Fibroblast of the conjunctiva (primary cell): ENCODE measurements at places on chromosomes 1 and 21.

- no peak for DNase-seq
Observed at GRCh38 chr1:147824001-147824400, 63.6 kb upstream of the GJA5 start.

DNA sequence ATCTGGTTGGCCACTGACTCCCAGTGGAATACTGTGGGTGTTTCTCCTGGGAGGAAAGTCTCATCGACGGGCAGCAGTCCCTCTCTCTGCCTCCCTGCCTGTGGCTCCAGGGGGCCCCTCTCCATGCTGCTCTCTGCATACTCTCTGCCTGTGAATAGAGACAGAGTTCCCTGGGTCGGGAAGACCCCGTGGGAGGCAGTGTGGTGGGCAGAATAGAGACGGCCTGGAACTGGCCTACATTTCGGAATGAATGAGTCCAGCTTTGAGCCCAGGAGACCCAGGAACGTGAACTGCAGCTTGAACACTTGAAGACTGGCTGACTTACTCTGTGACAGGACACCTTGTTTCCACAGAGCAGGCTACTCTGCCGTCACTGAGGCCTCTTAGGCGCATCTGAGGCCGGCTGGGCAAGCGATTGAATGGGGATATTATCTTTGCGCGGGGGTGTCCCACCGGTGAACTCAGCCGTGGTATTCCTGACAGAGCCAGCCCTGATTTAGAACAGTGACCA, 64.0 kb downstream of the KIF21B start:
- no peak for DNase-seq

GRCh38 chr1:179923029-179923428, 31.6 kb upstream of the CEP350 start:
- DNase-seq, result no peak

DNA sequence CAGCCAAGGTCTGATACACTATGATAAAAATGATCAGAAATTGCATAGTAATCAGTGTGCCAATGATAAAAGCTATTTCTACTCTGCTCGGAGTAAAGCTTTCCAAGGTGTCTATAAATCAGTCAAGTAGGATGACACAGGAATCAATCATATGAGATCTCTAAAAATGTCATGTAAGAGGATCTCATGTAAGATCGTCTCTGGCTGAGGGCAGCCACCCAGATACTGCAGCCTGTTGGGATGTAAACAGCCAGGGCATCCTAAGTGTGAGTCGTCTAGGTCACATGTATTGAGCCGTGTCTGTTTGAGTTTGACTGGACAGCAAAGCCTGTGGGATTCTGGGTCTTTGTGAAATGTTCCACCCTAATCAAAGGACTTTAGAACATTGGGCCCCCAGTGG, 2.8 kb upstream of the TEX35 start:
- DNase-seq, result no peak

- DNase-seq, result no peak
Observed at GRCh38 chr1:6425658-6426057, 1.1 kb downstream of the ESPN start.

DNA sequence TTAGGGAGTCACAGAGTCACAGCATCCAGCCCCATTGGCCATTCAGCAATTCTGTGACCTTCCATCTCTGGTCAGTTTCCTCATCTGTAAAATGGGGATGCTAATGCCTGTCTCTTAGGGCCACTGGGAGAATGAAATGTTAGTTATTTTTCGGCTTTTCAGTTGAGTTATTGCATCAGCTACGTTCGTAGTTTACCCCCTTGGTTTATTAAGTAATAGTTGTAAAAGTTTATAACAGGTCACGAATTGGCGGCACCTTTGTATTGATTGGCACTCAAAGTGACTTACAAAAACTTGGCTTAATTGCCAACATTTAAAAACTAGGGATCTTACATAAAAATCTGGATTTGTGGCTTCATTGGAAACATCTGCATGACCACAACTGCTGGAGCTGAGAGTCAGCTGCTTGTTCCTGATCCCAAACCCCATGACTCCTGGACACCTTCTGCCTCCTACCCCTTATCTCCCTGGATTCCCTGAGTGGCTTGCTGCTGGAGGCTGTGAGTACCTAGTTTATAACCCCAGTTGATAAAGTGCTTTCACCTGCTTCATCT, 23.0 kb upstream of the SLC1A7 start:
- DNase-seq, result no peak

GRCh38 chr1:239924741-239925350, 166.8 kb upstream of the FMN2 start:
- no peak for DNase-seq

GRCh38 chr1:236762410-236762809, 32.7 kb upstream of the MTR start:
- no peak for DNase-seq

GRCh38 chr1:225944951-225945350, 3.9 kb upstream of the LEFTY2 start:
- DNase-seq, result no peak

GRCh38 chr1:204516180-204516879, at the start of gene MDM4:
Gene MDM4 (plus strand): TSS chr1:204516406. CDS start chr1:204525519, 9,113 bp downstream.
- DNase-seq, result peak; percentile 93

- DNase-seq, result no peak
Observed at GRCh38 chr1:225768662-225769426, 8.8 kb upstream of the SRP9 start.

GRCh38 chr1:62687903-62688686, at the start of gene DOCK7:
Gene DOCK7 (minus strand): TSS chr1:62688386. CDS start chr1:62688264, 122 bp downstream.
- DNase-seq, result peak; percentile 42

GRCh38 chr1:205532026-205532898, 27.8 kb downstream of the CDK18 start:
- DNase-seq, result no peak

- DNase-seq, result peak; percentile 95
Observed at GRCh38 chr1:115332813-115333608, 5.0 kb downstream of the NGF start.

DNA sequence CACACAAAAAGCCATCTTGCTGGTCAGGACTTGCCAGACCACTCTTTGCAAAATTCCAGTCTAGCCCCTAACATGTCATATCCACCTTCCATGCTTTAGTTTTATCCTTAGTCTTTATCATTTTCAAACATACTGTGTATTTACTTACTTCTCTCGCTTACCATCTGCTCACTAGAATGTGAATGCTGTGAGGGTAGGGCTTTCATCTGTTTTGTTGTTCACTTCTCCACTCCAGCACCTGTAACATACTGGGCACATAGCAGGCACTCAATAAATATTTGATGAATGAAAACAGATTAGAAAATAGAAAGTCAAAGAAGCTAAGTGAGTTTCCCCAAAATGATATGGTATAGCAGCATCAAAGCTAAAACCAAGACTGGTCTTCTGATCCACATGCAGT, 79.9 kb downstream of the OLFML2B start:
- no peak for DNase-seq

DNA sequence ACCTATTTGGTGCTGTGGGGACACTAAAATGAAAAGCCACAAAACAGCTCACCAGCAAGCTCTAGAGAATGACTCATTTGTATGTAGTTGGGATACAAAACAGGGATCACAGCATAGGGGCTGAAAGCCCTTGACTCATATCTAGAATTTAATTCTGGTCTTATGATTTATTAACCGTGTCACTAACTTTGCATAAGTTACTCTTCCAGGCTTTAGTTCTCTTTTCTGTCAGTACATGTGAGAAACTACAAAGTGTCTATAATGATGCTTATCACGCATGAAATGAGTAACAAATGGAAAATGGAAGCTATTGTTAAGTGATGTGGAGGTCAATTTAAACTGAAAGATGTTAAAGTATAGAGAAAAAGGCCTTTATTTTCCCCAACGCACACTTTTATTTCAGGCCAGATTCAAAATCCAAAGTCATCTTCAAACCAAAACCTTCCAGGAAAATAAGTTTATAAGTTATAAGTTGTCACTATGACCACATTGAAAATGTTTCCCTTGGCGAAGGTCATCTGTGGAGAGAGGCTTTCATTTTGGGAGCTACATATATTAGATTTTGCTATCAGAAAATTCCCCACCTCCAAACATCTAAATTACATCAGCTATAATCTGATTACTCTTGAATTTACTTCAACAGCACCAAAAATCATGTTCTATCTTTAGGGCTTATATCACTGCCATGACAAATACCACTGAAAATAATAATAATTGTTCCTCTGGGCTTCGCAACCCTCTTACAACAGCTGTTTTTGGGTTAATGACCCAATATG, 430.5 kb downstream of the MRPL39 start:
- no peak for DNase-seq

DNA sequence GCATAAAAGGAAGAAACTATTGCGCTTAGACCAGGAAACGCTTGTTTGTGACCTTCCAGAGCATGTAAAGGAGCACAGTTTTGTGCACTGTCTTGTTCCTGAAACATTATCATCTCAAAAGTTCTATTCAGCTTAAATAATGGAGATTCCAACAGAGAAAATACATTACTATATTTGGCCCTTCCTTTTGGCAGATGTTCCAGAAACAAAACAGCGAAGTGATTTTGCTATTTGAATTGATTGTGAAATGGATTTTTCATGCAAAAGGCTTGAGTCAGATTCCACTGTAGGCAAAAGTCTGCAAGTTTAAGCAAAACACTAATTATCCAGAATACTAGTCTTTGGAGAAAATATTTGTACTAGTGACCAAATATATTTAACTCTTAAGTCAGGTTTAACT, 80.3 kb upstream of the PTBP2 start:
- DNase-seq, result peak; percentile 27

DNA sequence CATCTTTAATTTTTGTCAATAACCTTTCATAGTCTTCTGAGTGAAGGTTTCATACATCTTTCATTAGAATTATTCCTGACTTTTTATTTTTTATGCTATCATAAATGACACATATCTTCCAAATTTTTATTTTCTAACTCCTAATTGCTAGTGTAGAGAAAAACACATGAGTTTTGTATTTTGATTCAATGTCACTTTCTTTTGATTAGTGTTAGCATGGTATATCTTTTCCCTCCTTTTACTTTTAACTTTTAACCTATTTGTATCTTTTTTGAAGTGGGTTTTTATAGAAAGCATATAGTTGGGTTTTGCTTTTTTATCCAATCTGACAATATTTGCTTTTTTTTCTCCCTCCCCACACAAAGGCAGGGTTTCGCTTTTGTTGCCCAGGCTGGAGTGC, 43.2 kb downstream of the SDCCAG8 start:
- DNase-seq, result no peak

- DNase-seq, result no peak
Observed at GRCh38 chr1:148363439-148363810, 119.7 kb downstream of the PPIAL4G start.

GRCh38 chr1:98001764-98002163, 80.9 kb upstream of the DPYD start:
- DNase-seq, result no peak

DNA sequence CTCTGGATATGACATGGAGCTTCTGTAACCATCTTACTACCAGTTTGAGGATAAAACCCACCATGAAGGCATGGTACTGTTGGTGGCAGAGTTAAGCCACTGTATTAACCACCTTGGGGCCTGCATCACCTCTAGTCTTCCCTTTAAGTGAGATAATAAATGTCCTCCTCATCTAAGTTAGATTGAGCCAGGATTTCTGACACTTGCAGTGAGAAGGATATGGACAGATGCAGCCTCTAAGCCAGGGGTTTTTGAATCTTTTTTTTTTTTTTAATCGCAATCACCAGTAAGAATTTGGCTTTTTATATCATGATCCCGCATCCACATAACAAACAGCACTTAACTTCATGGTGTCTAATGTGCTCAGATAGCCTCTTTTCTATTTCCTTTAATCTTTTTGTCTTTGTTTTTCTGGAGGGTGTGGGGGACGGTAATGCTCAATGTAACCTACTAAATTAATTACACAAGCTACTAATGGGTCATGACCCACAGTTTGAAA, 42.2 kb downstream of the ATP1A1 start:
- DNase-seq, result no peak

- no peak for DNase-seq
Observed at GRCh38 chr1:150575072-150575489, 4.3 kb downstream of the MCL1 start.

GRCh38 chr1:27341525-27342252, at the start of gene SYTL1:
Gene SYTL1 (plus strand): TSS chr1:27342022. CDS start chr1:27345335, 3,313 bp downstream.
- DNase-seq, result no peak

DNA sequence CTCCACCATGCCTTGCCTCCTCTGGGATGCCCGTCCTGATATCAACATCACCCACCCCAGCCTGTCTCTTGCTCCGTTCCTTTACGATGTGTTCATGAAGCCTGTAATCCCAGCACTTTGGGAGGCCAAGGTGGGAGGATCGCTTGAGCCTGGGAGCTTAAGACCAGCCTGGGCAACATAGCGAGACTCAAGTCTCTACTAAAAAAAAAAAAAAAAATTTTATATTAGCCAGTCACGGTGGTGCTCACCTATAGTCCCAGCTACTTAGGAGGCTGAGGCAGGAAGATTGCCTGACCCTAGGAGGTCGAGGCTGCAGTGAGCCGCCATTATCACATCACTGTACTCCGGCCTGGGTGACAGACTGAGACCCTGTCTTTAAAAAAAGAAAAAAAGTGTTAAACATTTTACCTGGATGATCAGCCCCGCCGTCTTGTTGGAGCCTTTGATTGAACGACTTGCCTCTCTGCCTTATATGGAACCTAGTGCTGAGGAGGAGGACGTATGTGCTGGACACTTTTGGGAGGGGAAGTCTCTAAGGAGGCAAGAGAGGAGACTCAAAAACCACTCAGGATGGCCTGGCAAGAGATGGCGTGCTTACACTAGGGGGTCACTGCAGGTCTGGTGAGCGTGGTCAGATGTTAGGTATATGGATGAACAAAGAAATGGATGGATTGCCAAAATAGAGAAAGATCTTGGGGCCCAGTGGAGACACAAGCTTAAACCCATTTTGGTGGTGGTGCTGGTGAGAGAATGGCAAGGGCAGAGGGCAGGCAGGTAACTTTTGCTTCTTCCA, 80.5 kb upstream of the IFFO2 start:
- no peak for DNase-seq

- no peak for DNase-seq
Observed at GRCh38 chr1:8976896-8977450, 31.3 kb downstream of the CA6 start.
